ENCODE measurements at places on chromosomes 1 and 21. TPM values are rescaled to one million over a fixed set of nuclear protein-coding genes. Genes with fewer than 3 reads are reported as not detected.

DNA sequence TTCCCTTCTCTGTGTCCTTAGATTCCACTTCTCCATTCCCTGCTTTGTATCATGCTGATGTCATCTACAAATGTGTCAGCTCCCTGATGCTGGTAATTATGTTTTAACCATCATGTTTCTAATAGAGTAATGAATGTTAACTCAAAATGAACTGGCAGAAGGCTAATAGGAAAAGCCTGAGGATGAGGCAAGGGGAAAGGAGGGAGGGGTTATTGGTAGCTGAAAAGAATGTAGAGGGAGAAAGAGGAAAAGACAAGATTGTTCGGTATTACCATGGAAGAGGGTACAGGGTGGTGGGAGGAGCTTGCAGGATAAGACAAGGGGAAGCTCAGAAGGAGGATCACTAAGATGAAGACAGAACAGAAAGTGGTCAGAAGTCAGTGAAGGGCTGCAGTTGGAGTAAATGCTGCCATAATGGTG is 150.9 kb downstream of the ZC3H11B start:
- no peak for DNase-seq

GRCh38 chr1:224718470-224719053 is 102.4 kb downstream of the CNIH3 start:
- DNase-seq: no peak

DNA sequence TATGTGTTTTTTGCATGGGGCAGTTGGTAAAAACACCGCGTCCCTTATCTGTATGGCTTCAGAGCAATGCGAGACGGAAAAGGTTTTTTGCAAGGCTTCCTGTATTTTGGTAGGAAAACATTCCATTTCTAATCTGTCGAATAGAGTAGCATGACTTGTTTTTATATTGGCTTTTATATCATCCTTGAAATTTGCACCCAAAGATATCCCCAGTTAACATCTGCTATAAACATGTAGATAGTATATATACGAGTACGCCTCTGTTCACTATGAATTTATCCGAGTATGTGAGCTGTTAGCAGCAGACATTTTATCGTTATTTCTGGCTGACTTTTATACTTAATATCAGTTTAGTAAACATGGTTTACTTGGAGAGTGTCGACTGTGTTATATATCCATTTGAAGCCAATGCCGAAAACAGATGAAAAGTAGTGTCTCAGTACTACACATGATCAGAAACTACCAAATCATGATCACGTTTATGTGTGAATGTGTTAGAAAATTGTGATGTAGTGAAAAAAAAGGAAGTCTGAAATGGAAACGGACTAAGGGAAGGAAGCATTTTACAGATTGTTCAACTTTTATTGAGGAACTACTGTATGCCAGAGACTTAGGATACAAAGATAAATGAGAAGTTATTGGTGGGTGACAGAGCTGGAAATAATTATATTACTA is 1.0 kb downstream of the LEPR start:
- no peak for DNase-seq

GRCh38 chr1:88595355-88596002 is 88.6 kb upstream of the PKN2 start:
- no peak for DNase-seq

GRCh38 chr1:161890574-161890973 is 124.5 kb downstream of the ATF6 start:
- DNase-seq: no peak

DNA sequence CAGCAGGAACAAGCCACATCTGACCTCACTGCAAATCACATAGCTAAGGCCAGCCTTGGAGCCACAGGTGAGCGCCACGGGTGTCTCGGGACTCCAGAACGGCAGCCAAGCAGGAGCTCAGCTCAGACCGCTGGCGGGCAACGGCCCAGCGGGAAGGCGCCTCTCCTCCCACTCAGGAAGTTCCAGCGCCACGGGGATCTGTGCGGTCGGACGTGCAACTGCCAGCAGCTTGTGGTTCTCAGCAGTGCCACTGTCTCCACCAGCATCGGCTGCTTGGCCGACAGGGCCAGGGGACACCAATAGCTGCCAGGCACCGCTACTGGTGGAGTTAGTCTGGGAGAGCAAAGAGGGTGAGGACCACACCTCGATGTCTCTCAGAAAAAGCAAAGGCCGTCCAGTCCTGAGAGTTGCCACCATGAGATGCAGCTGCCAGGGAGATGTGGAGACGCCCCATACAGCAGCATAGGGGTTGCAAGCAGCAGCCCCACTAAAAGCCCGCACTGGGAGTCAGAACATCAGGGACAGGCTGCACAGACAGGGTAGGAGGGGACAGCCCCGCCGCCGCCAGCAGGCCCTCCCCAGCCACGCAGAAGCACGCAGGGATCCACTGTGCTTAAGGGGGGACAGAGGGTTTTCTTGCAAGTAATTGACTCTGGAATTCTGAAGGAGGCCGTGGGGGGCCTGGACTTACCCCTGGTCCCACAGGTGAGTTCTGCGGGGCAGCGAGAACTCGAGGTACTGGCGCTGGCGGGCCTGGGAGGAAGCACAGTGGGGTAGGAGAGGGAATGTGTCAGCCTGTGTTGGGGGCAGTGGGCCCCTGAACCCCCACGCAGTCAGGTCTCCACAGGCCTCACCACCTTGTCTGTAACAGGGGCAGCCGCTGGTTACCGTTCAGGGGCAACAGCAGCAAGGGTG is 83.5 kb downstream of the NPHP4 start:
- no peak for DNase-seq

GRCh38 chr1:244207042-244207934 is 156.2 kb downstream of the ZBTB18 start:
- peak; percentile 67 for DNase-seq

- no peak for DNase-seq
Measured at GRCh38 chr1:200665861-200666260, 3.8 kb downstream of the DDX59 start.

DNA sequence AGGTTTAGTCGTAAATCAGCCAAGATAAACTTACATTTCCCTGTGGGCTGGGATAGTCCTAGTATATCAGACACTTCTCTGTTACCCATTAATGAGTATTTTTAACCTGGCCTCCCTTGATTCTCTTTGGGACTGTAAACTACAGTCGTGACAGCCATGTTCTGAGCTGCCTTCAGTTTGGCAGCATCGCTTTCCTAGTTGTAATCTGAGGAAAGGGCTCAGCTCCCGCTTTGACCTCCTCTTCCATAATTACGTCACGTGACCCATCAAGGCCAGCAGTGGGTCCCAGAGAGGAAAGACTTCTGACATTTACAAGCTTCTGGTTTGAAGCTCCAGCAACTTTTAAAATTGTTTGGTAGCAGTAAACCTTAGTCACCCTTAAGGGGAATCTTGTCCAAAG is 34.6 kb upstream of the MTR start:
- DNase-seq: no peak

DNA sequence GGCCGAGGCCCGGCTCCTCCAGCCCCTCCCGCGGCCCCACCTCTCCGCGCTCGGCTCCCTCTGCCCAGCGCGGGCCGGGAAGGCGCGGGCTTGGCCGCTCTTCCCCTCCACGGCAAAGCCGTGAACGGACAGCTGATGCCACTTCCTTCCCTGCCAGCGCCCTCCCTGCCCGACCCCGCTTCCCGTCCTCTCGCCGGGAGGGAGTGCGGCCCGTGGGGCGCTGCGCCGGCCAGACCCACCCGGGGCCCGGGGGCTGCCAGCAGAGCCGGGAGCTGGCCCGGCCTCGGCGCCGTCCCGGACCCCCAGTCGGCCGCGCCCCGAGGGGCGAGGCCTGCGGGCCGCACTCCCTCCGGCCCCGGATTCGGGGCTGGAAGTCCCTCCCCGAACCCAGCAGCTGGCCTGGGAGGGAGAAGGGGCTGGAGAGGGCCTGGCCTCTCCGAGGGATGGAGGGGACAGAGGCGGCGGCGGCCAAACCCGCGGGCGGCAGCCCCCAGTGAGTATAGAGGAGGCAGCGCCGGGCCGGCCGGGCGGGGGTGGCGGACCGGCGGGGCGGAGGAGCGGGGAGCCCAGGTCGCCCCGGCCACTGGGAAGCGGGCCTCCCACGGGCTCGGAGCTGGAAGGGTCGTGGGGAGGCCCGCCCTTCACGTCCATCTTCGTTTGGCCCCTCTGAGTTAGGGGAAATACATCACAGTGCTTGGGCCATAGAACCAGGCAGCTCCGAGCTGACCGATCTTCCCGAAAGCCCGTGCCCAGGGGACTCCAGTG is at the start of gene KIAA1614:
KIAA1614 (plus strand) TSS at position 97 of the 765 bp plus-strand sequence; CDS start at position 444, 347 bp downstream.
- DNase-seq: peak; percentile 78

DNA sequence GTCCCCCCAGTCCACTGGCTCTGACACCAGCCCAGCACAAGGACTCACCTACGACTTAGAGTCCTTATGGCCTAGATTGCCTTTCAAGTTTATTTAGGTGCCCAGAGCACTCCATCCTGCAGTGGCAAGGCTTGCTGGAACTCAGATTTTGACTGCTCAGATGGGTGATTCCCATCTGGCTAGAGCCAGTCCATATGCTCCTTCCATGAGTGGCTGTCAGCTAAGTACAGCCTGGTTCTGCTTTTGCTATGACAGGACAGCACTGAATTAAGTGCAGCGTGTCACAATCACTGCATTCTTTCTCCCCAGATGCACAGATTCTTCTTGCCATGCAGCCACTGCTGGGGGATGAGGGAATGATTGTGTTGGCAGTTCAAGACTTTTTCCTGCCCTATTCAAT is 43.8 kb downstream of the GPR52 start:
- DNase-seq: no peak

GRCh38 chr1:102566182-102566581 is 542.1 kb downstream of the COL11A1 start:
- no peak for DNase-seq

DNA sequence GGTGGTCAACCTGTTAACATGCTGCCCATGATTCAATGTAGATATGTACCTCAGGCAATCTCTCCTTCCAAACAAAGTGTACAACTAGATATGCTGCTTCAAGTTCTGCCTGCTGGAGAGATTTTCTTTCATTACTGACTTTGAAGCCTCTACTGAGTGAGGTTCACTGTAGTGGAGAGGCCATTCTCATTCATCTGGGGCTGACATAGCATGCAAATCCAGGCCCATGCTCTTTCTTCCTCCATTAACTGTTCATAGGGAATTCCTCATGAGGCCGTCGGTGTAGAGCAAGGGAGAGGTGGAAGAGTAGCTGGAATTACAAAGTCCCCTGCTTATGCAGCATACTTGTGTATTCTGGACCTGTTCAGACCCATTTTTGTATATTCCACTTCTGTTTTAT is 38.6 kb downstream of the VANGL2 start:
- no peak for DNase-seq

- DNase-seq: peak; percentile 40
Measured at GRCh38 chr1:152515434-152515783, 1.1 kb downstream of the CRCT1 start.

DNA sequence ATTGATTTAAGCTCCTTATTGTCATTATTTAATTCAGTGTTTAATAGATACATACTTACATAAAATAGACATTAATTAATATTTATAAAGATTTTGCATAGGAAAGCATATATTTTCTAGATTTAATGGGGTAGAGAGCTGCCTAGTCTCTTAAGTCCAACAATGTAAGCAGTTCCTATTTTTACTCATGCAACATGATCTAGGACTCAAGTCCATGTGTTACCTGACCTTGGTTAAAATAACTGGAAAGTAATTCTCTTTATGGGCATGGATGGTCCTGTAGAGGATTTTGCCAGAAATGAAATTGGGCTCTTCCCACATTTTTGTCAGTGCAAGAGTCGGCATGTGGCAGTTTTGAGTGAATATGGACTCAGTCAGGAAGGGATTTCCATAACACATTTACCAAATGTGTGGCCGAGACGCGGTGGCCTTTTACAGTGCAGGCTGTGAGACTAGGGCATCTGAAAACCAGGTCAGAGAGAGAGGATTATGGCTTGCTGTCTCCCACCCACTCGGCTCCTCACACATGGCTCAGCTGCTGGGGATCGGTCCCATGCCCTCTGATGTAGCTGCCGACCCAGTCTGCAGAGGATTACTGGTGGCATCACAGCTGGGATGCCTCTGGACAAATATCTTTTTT is 6.2 kb upstream of the KIF1B start:
- DNase-seq: peak; percentile 54

DNA sequence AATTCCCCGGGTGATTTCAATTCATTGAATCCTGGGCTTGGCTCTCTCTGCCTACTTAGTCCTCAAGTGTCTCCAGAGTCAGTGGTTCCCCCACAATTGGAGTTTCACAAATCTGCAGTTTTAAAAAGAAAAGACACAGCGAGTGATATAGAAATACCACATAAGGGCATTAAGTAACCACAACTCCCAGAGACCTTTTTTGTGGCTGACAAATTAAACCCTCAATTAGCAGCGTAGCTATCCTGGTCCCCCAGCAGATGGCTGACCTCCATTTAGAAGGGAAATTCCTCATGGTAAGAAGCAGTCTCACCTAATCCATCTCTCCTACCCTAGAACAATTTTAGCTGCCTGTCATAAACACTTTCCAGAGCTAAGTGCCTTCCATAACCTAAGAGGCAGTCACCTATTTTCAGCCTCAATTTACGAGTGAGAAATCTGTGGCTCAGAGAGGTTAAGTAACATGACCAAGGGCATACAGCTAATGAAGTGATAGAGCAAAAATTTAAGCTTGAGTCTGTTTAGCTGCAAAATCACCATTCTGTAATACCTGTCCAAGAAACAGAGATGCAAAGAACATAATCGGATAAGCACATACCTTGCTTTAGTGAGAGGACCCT is 56.0 kb upstream of the NBPF3 start:
- peak; percentile 6 for DNase-seq

TARDBP gene
- 218 TPM for total RNA-seq

UBL4B gene
- not detected for total RNA-seq

LCE1E gene
- total RNA-seq: not detected

RAB7B gene
- total RNA-seq: 10.7 TPM

SPRR2B gene
- not detected for total RNA-seq

Data from tongue (tissue), 3 donors.